Anterior cingulate cortex (tissue), 58 donors: ENCODE measurements at places on chromosomes 3 and 15.

DNA sequence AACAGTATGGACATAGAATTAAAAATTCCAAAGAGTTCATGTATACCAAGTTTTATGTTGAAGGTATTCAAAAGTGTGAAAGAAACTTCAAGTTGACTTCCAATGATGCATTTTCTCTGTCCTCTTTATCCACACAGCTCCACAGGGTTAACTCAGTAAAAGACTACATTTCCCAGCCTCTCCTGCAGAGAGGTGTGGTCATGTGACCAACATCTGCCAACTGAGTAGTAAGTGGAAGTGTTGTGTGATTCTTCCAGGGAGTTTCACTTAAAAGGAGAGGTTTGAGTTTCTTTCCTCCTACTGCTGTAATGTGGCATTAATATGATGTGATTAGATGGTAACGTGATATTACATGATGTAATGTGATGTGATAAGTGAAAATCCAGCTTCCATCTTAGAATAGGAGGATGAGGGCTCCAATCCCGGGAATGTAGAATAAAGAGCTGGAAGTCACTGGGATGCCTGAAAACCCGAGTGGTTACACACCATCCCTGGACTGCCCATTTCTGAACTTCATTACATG is 280.6 kb downstream of the ARRDC4 start:
- no peak for DNase-seq

GRCh38 chr3:27105904-27106303 is 263.3 kb downstream of the NEK10 start:
- no peak for DNase-seq

DNA sequence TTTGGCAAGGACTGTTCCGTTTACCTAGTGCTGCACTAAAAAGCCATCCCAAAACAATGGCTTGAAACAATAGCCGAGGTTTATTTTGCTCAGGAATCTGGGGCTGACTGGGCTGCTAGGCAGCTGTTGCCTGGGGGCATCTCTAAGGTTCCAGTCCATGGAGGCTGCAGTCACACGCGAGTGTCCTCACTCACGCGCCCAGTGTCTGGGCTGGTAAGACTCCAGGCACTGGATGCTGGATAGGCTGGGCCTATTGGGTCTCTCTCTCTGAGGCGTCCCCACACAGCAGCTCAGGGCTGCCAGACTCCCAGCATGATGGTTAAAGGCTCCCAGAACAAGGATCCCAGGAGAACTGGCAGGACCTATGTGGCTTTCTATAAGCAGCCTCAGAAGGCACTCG is 34.2 kb downstream of the ALS2CL start:
- DNase-seq = no peak

DNA sequence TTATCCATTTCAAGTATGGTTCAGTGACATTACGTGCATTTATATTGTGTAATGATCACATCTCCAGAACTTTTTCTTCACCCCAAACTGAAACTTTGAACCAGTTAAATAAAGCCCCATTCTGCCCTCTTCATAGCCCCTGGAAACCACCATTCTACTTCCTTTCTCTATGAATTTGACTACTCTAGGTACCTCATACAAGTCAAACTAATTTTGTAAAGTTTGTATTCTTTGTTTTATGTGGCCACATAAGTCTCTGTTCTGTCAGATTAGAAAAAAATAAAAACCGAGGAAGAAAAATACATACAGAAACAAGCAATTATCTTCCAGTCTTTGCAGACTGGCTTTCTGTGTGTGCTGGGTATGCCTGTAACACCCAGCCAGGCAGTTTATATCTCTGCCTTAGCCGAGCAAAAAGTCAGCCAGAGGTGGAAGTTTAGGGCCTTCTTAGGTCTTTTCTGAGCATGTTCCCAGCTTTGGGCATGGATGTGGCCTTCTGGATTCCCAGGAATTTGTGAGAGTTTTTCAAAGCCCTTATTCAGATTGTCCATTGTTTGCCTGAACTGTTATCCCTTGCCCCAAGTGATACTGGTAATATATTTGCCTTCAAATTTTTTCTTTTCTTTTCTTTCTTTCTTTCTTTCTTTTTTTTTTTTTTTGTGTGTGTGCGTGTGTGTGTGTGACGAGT is 6.0 kb upstream of the GRAMD1C start:
- DNase-seq = no peak

DNA sequence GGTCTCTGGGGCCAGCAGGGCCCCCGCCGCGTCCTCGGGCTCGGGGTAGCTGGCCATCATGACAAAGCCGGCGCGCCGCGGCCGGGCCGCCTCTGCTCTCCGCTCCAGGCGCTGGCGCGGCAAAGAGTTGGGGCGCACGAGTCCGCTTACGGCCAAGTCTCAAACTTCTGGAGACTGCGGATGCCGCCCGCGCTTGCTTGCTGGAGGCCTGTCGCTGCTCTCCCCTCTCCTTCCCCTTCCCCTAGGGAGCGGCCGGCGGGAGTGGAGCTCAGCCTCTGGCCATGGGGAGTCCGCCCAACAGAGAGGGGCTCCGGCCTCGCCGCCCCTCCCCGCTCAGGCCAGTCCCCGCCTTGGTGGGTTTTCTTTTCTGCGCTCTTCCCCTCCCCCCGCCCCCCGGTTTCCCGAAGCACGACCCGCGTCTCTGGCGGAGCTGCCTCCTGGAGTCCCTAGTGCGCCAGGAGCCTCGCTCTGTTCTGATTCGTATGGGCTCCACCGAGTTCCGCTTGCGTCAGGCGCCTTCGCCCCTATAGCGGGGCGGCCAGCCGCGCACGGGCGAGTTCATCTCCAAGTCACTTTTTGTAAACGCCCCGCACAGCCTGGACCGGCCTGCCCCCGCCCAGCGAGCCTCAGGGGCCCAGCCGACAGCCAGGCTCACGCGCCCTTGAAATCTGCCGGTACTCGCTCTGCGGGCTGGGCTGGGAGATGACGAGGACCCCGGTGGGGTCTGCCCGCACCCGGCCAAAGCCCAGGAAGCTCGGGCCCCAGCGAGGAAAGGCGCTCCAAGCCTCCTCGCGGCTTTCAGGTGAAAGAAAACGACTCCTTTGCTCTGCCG is at the start of the genes FOXL2 and FOXL2NB:
Gene FOXL2 (minus strand): TSS at position 475 of the 832 bp plus-strand sequence. CDS start 415 bp downstream, at position 60.
Gene FOXL2NB (plus strand): TSS at position 555 of the 832 bp plus-strand sequence. CDS start 148 bp downstream, at position 703.
- DNase-seq = no peak

- DNase-seq = no peak
These were observed 407.8 kb downstream of the PLCL2 start for GRCh38 chr3:17292556-17292955.

- DNase-seq = no peak
These were observed 102.4 kb downstream of the FRMD4B start for GRCh38 chr3:69283496-69283895.

- DNase-seq = no peak
These were observed 70.8 kb downstream of the SCN11A start for GRCh38 chr3:38980938-38981337.

DNA sequence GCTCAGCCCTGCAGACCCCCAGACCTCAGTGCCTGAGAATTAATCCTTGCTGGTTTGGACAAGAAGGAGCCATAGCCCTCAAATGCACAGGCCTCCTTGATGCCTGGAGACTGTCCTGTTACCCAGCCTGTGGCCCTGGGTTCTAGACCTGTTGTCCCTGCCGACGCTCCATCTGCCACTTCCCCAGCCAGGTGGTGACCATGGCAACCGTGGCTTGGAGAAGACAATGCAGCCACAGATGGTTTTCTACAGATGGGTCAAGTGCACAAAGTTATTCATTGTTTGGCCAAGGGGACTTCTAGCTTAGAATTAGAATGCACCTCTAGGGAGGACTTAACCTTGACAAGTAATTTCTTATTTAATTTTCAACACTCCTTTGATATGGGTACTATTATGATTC is 297.1 kb downstream of the UACA start:
- DNase-seq = no peak

DNA sequence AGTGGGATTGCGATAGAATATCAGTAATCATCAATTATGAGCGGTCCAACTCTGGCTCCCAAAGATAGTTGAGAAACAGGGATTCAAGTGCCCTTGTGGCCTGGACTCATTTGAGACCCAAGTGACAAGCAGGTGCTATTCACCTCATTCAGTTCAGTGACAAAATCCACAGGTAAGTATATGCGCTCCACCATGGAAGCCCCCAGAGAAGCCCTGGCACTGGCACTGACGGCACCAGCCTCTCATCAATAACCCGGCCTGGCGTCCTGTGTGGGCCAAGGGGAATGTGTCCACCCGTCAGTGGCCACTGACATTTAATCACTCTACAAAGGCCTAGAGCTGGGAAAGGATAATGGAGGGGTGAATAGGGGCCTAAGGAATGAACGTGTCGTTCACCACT is 117.2 kb downstream of the ADCY5 start:
- DNase-seq = no peak

GRCh38 chr3:150050510-150050909 is 79.8 kb upstream of the PFN2 start:
- DNase-seq = no peak

GRCh38 chr3:138914870-138915502 is 32.0 kb downstream of the FOXL2 start:
- DNase-seq = no peak
